Stimulated activated CD4-positive, alpha-beta T cell treated with anti-CD3 and anti-CD28 coated beads, Interleukin-1b, Interleukin-23, amount 100 ng/mL, for 1 hour (primary cell): ENCODE measurements at places on chromosomes 3 and 15.

DNA sequence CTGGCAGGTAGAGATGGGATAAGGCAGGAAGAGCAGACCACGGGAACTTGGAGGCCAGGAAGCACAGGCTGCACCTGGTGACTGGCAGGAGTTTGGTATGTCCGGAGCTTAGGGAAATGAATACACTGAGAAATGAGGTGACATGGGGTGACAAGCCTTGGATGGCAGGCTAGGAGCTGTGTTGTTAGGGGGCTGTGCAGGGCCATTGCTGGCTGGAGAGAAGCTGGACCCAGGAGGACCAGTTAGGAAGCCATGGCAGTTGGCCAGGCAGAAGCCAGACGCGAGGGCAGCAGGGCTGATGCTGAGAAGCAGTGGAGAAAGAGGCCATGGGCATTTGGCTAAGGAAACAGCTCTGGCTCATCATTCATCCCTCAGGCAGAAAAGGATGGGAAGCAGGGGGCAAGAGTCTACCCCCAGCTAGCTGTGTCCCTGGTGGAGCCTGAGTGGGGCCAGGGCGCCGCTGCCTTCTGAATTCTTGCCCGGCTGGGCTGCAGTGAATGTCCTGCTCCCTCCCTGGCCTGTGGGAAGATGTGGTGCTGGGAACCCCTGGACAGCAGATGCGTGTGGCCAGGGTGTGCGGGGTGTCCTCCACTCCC, 255.8 kb downstream of the FAM43A start:
- DNase-seq: no peak

DNA sequence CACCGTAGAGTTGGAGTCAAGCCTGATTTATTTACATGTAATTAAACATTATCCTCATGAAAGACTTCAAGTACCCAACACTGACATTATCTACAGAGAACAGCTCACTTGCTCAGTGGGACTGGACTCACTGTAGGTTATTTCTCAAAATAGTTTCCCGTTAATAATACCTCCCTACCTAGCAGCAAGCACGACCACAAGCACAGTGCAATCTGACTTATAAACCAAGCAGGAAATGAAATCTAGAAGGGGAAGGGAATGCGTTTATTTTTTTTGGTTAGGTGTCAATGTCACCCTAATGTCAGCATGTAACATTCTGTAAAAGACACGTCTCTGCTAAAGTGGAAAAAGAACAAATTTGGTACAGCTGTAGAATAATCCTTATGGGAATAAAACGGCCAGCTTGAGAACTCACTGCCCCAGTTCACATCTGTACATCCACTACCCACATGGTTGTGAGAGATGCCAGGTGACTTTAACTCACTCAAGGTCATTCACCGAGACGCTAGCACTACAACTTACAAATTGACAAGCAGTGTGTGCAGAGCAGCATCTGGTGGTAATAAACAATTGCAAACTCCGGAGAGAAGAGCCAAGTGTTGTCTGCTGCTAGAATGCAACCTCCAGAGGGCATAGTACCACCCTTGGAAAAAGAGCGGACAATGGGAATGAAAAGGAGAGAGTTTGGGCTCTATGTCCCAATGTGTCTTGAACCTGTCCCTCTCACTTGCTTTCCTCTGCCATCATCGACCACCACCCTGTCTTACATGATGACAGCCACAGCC, 242.5 kb downstream of the CADPS start:
- no peak for DNase-seq

DNA sequence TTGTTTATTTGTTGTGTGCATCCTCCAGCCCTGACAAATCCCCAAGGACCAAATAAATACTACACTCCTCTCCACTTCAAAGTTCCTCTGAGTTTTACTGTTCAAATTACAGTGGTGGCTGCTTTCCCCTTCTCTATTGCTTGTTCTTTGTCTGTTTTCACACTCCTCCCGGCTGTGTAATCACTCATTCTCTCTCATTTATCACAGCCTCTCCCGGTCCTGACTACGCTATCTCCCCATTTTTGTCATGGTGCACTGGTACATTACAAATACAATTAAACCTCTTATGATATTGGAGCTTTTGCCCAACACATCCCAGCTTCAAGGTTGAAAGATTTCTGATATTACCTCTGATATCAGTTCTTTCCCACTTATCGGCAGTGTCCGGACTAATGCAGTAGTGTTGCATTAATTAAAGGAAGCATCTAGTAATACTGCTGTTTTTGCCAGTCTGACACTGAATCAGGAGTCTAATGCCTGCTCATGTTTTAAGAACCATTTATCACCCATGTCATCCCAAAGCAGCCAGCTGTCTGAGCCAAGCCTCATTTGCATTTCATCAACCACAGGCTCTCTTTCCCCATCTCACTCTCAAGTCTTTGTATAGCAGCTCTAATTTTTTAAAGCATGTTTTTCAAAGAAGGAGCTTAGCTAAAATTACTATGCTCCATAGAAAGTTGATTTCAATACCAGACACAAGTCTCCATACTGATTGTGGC, 740.5 kb downstream of the ROBO2 start:
- no peak for DNase-seq

GRCh38 chr3:129867506-129868124, 25.9 kb downstream of the TMCC1 start:
- no peak for DNase-seq

DNA sequence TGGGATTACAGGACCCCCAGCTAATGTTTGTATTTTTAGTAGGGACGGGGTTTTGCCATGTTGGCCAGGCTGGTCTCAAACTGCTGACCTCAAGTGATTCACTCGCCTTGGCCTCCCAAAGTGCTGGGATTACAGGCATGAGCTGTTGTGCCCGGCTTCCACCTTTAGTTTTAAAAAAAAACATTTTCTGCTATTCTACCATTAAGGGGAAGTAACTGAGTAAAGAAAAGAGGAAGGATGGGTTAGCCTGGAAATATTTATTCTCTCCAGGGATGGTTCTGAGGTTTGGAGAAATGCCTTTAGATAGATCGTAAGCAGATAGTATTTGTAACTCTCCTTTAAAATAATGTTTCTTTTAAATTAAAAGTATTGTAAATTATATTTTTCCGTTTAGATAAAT, 3.1 kb downstream of the AP4E1 start:
- DNase-seq: no peak
